ENCODE measurements at places on chromosomes 2 and 18.

- DNase-seq, result no peak
Observed at GRCh38 chr2:7976206-7976605, 705.6 kb upstream of the ID2 start.

- no peak for DNase-seq
Observed at GRCh38 chr2:61214171-61214570, 52.2 kb downstream of the C2orf74 start.

GRCh38 chr2:100110614-100111000, 31.8 kb downstream of the AFF3 start:
- no peak for DNase-seq

DNA sequence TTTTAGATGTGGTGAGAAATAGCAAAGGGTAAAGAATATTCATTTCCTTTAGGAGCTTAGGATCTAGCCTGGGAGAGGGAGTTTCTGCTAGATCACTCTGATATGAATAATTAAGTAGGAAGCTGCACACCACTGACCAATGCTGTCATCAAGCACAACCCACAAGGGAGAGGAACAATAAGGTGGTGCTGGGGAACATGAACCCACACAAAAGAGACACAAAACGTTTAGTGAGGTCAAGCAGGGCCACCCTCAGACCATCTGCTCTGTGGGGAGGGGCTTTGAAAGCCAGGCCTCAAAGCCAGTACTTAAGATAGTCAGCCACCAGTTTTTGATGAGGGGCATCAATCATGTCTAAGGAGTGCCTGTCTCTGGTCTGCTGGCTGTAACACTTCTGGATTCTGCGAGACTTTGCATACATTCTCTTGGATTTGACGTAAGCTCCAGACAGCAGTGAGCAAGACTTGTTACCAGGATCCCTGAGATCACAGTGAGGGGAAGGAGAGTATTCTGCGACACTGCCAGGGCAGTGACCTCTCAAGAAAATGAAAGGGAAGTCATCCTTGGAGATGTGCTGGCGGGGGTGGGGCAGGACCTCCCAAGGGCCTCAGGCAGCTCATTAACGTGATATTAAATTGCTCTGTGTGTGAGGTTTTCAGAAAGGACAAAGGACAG, 127.0 kb downstream of the CCBE1 start:
- DNase-seq, result no peak

GRCh38 chr2:60459851-60460250, 93.6 kb downstream of the BCL11A start:
- no peak for DNase-seq

DNA sequence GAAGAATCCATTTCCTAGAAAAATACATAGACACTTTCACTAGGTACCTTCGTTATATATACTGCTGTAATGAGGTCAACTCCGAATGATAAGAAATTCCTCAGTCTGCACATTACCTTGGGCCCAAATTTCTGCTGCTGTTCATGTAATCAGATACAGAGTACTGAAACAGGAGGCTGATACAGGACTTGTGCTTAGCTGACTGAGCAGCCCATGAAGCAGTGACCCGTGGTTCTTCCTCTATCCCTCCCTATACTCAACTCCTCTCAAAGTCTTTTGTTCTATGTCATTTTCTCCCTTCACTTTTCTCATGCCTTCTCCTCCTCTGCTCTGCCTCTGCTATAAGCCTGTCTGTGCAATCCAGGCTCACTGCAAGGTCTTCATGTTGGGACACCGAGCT, 57.5 kb upstream of the ST8SIA5 start:
- no peak for DNase-seq

DNA sequence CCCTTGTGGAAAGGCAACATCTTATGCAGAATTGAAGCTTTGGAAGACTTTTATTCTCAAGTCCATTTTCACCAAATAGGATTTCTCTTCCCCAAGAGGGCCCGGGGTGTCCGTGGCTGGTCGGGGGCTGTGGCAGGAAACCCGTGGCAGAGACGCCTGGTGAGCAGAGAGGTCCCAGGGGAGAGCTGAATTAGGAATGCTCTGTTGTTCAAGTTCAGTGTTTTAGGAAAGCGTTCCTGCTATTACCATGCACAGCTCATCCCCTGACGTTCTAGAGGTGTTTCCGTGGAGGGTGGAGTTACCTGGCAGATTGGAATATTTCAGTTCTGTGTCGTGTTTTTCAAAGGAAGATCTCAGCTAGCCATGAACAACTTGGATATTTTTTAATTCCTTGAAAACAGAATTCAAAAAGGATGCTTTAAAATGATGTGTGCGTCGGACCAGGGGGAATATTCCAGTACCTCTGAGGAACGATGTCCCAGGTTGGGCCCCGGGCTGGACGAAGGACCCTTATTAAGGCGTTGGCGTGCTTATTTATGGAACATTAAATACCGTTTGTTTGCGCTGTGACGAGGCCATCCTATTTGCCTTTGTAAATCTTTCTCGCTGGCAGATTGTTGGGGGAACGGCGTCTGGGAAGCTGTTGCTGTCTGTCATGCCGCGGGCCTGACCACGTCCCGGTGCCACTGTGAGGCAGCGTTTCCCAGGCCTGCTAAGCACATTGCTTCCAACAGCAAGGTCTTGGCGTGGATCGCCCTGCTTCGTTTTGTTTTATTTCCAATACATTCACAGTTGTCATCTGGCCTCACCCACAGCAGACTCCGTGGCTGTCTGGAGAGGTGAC, 8.2 kb downstream of the NFATC1 start:
- DNase-seq, result no peak

DNA sequence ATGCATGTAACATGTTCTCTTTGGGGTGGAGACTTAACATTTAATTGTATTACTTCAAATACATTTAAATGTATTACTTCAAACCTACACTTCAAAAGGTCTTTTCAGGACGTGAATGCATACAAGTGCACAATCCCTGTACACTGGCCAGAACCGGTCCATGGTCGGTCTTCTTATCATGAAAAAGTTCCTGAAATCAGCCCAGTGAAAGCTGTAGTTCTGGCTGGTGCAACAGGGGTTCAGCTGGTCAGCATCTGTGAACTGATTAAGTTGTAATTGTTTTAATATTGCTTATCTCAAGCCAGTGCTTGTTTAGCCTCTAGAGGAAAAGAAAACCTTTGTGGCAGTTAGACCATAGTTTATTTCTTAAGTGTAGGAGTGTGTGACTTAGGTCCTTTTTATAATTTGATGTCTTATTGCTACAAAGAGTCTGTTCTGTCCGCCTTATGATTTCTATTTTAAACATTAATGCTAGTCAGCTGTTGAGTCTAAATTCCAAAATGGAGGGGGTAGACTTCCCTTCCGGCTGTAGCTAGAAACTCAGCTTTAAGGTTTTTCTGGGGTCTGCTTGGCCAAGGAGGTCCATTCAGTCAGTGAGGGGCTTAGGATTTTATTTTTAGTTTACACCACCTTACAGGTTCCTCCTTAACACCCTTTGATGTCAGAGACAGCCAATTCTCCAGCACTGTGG, 768 bp upstream of the CYBRD1 start:
- no peak for DNase-seq

GRCh38 chr18:62688743-62689317, 26.5 kb upstream of the PHLPP1 start:
- no peak for DNase-seq

DNA sequence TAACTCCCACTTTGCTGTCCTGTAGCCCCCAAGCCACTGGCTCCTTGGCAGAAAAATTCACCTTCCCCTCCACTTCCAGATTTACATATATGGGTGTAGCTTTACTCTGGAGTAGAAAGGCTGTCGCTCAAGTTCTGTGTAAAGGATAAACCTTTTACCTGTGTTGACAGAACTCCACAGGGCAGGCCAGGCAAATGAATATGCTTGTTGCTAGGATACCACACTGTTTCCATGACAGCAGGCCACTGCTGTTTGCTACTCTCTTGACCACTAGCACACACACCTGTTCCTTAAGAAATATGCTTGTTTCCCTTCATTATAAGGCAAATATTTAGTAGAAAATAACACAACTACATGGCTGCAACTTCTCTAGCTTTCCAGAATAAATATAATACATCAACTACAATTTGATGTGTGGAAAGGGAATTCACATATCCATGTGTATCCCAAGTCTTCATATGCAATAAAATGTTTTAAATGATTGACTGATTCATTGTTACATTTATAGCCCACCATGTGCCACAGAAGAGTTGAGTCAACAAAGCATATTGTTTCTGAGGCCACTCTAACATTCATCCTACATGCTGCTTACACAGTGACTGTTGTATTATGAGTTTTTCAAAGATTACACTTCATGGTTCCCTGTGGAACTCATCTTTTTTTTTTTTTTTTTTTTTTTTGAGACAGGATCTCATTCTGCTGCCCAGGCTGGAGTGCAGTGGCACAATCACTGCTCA, 56.2 kb upstream of the ROCK1 start:
- peak; percentile 7 for DNase-seq

- no peak for DNase-seq
Observed at GRCh38 chr18:24734058-24734457, 273.6 kb downstream of the HRH4 start.

DNA sequence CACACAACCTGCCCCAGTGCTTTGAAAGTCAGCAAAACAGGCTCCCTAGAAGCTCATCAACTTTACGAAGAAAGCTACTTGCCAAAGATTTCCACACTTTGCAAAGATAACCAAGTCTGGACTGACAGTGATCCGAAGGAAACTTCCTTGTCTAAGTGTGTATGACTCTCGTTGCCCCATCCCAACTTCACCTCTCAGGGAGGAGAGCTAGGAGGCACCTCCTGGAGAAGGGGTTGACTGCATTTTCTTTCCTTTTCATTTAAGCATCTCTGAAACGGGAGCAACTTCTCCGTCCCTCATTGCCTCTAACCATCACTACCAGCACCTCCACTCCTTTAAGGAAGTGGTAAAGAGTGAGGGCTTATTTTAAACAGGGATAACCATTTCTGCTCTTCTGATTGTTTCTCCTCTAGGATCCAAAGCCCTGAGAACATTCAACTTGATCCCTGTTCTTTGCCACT, 7.0 kb downstream of the ZEB2 start:
- no peak for DNase-seq

GRCh38 chr2:235640926-235641723, 147.3 kb downstream of the AGAP1 start:
- DNase-seq, result no peak

GRCh38 chr2:201901786-201902185, 95.4 kb downstream of the CDK15 start:
- no peak for DNase-seq

All from foreskin melanocyte (primary cell).